Esophagus squamous epithelium (tissue), 5 donors: ENCODE measurements at places on chromosomes 16 and 17.

GRCh38 chr16:58124601-58124915 lies 4.6 kb downstream of the CFAP20 start:
- DNase-seq: no peak

- no peak for DNase-seq
Measured at GRCh38 chr17:74426551-74427047, 5.3 kb upstream of the GPRC5C start.

GRCh38 chr16:84943620-84944019 lies 67.7 kb downstream of the ZDHHC7 start:
- no peak for DNase-seq

DNA sequence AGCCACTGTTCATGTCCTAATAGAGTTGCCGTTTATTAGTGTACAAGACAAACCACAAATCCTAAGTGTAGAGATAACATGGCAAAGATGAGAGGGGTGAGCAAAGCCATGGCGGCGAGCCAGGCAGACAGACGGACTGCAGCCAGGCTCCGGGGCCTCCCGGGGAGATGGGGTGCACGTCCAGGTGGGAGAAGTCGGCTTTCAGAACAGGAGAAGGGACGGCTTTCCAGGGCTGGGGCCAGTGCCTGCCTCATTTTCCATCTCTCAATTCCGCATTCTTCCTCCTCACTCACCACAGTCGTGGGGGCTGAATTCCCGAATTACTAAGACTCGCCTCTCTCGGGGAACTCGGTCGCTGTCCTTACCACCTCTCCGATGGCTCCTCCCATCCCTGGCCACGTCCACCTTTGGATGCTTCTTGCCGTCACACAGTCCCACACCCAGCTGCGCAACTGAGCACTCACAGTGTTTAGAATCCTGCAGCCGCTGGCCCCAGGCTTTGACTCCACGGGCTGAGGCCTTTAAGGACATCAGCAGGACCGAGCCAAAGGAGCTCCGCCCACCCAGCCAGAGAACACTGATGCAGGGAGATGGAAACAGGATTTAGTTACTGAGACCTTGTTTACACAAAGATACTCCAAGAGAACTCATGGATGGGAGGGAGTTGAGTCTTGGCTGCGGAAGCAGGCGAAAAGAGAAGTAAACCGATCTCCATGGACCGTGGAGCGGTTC lies 59.7 kb downstream of the RNF112 start:
- no peak for DNase-seq

GRCh38 chr16:89402962-89403361 lies 87.4 kb downstream of the ANKRD11 start:
- DNase-seq: no peak

- no peak for DNase-seq
Measured at GRCh38 chr17:80924807-80925610, 66.6 kb upstream of the CHMP6 start.

DNA sequence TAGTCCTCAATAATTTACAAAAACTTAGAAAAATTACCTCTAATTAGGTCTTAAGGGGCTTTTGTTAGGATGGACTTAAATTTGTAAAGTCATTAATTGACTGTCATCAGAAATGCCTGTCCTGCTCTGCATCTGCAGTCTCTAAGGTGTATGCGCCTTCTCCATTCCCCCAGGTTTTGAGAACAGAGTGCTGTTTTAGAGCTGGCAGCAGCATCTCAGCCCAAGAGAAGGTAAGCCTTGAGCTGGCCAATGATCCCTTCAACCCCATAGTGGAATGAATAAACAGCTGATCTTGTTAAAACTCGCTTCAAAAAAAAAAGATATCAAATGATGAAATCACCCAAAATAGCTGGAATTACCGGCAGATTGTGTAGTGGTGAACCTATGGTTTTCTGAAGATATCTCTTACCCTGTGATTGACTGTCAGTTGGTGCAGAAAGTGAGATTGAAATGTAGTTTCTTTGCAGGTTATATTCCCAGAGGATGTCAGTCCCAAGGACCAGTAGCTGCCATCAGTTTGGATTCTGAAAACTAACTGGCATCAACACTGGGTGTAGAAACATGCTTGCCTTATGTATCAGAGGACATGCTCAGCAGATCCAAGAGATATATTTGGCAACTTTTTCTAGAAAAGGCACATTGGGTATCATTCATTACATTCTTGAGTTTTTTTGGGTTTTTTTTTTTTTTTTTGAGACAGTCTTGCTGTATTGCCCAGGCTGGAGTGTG lies 25.7 kb downstream of the TRPV2 start:
- DNase-seq: no peak

- DNase-seq: no peak
Measured at GRCh38 chr16:24189941-24190340, 66.2 kb upstream of the CACNG3 start.

- DNase-seq: no peak
Measured at GRCh38 chr16:19114359-19115147, 789 bp downstream of the ITPRIPL2 start.

GRCh38 chr17:66222798-66223350 lies 6.3 kb downstream of the APOH start:
- DNase-seq: no peak

- DNase-seq: no peak
Measured at GRCh38 chr17:55275894-55276804, 11.4 kb downstream of the HLF start.

- DNase-seq: no peak
Measured at GRCh38 chr16:4477966-4478365, 1.8 kb downstream of the HMOX2 start.

DNA sequence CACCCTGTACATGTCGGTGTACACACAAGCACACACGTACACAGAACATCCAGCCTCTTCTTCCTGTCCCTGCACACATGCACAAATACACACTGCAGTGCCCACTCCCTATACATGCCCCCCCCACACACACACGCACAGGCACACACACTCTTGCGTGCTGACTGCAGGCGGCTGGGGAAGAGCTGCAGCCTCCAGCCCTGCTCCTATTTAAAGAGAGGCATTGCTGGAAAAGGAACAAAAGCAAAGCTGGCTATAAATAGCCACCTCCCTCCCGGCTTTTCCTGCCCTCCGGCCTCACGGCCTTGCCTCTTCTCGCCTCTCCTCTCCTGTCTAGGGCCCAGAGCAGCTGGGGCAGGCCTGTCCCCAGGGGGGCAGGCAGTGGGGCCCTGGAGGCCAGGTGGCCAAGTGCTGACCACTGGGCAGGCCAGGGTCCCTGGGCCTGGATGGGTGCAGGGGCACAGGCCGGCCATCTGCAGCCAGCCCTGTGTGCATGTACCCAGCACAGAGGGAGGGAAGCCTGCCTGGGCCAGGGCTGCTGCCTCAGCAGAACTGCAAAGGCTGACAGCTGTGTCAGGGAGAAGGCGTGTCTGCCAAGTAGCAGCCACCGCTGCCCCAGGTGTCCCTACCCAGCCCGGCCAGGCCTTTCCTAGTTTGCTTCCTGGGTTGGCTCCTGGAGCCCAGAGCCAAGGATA lies 25.4 kb downstream of the RTN4RL1 start:
- DNase-seq: no peak

- DNase-seq: no peak
Measured at GRCh38 chr17:933312-934073, 46.1 kb downstream of the NXN start.

DNA sequence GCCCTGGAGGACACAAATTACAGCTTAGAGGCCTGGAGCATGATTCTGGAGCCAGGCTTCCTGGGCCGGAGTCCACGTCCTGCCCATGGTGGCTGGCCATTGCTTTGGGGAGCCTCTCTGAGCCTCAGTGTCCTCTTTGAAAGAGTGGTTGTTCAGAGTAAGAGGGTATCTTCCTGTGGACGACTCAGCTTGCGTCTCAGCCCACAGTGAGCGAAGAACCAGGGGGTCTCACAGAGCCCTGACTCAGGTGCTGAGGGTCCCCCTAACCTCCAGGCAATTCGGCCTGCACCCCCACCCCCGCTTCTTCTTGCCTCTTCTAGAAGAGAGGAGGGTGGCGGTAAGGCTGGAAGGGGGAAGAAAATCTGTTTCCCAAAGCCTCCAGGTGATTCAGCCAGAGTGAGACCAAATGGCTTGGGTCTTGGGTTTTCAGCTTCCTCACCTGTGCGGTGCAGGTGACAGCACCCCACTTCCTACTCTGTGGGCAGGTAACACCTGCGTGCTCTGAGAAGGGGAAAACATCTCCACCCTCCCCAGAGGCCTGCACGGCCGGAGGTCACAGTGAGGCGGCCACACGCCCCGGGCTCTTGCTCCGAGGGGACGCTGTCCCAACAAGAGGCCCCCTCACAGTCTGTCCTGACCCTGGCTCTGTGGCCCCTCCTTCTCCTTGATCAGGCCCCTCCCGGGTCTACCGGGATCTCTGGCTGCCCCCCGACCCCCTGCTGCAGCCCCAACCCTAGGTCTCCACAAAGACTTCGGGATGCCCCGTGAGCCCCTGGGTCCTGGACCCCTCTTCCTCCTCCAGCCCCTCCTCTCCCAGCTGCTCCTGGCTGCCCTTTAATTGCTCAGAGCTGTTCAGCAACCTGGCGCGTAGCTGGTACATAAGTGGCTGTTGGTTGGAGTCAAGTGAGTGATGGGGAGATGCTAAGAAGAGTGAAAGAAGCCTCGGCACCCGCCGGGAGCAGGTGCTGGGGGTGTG lies 119.2 kb downstream of the METRNL start:
- DNase-seq: no peak

GRCh38 chr16:73062743-73063733 lies 15.1 kb upstream of the ZFHX3 start:
- no peak for DNase-seq

DNA sequence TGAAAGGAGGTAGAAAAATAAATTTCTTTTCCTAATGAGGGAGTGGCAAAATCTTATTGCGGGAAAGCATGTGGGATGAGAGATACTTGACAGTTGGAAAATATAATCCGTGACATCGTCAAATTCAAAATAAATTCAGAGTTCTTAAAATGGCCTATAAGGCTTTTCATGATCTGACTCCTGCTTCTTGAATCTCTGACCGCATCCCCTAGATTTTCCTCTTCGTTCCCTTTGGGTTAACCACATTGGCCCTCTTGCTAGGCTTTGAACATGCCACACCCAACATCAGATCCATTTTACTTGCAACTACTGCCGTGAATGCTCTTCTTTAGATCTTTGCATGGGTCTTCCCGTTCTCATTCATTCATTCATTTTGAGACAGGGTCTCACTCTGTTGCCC lies 50.1 kb downstream of the NF1 start:
- DNase-seq: no peak

DNA sequence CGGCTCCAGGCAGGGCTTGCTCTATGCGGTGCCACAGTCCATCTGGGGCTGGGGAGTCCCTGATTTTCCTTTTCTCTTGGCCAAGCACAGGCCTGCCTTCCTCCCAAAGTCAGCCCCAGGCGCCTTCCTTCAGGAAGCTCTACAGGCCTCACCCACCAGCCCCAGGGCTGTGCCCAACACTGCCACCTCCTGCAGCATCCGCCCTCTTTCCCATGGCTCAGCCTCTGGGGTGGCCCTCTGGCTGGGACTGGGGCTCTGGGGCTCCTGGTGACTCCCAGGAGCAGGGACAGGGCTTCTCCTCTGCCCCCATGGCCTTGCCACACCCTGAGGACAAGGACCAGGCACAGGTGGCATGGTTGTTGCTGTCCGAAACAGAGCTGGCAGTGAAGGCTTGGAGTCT lies 817 bp downstream of the ITGB4 start:
- no peak for DNase-seq

DNA sequence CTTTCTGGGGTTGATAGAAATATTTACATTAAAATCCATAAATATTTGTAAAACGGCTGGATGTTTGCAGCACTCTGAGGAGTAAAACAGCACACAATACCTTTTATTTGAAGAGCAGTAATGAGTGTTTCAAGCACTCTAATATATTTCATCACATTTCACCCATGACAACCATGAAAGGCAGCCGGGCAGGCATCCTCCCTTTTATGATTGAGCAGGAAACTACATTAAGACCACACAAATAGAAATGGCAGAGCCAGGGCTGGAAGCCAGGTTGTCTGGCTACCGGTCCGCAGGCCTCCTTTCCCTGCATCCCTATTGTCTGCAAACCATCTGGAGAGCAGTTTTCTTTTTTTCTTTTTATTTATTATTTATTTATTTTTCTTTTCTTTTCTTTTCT lies 23.1 kb upstream of the GPRC5C start:
- DNase-seq: no peak

- no peak for DNase-seq
Measured at GRCh38 chr16:19833176-19833575, 51.5 kb downstream of the GPRC5B start.

DNA sequence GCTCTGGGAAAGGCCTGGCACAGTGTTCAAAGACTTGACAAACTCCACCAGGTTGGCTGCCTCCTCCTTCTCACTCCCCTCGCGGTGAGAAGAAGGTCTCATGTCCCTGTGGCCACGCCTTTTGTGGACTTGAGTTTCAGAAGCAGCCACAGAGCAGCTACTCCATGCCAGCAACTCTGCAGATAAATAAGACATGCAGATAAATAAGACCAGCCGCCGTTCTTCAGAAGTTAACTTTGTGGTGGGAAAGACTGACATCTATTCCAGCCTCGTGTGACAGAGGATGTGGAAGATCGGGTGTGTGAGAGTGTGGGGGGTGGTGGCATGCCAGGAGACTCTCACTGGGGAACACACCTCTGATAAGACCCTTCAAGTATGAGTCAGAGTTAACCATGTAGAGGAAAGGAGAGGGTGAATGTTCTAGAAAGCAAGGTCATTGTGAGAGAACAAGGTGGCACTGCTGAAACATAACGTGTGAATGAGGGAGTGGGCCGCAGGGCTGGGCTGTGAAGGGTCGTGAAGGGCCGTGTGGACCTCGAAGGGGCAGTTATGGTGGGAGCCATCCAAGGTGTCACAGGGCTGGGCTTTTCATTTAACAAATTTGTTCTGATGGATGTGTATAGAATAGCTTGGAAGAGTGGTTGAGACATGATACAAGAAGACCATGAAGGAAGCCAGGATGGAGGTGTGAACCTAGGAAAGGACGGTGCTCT lies 830 bp downstream of the SPACA3 start:
- no peak for DNase-seq

DNA sequence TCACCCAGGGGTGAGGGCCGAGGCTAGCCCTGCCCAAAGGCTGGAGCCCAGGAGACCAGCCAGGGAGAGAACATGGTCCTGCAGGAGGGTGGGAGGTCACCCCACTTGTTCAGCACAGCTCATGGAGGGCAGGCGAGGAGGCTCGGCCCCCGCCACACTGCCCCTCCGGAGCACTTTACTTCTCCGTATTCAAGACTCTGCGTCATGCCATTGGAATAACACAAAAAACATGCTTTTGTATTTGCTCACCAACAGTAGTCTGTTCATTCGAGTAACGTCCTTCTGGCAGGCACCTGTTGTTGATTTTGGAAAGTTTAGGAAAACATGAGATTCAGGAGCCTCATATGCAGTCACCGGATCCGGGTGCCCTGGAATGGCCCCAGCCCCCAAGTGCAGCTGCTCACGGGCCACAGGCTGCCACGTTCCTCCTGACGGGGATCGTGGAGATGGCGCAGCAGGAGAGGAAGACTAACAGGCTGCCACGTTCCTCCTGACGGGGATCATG lies 81.1 kb upstream of the DNAH17 start:
- DNase-seq: no peak

- no peak for DNase-seq
Measured at GRCh38 chr16:23061669-23062068, 87.6 kb downstream of the USP31 start.

- DNase-seq: no peak
Measured at GRCh38 chr17:53538129-53538617, 284.6 kb upstream of the KIF2B start.
